ENCODE measurements at places on chromosomes 2 and 18. TPM values are rescaled to one million over a fixed set of nuclear protein-coding genes. Genes with fewer than 3 reads are reported as not detected.
A peak's percentile ranks its signal among the peaks of the same experiment; 100 is the strongest.

ANKRD53 gene
- polyA plus RNA-seq: 0.75 TPM

ZNF396 gene
- 7.0 TPM for polyA plus RNA-seq

DNA sequence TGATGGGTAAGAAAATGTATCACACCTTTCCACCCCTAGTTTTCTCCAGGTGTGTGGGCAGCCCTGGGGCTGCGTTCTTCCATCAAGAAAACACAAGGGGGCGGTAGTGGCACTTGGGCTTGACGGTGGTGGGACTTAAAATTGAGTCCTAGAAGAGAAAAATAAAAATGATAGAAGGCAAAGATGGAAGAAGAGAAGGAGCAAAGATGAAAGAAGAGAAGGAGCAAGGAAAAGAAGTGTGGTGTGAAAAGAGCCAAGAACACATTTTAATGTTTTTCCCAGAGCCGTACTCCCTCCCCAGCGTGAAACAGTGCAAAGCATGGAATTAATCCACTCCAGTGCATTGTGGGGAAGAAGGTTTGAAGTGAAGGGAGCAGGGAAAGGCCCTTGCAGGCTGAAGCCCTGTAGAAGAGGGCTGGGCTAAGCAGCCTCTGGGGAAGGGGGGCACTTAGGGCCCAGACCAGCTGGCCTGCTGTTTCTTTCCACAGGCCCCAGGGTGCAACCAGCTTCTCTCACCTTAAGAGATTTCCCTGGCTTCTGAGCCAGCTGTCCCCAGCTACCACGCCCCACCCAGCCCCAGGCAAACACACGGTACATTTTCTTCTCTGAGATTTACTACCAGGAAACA, 256.8 kb downstream of the RNF152 start:
- peak; percentile 31 for DNase-seq

- DNase-seq: no peak
These were observed 87.1 kb downstream of the TSHZ1 start for GRCh38 chr18:75297731-75298130.

GRCh38 chr2:122244598-122245229, 489.3 kb downstream of the TSN start:
- DNase-seq: no peak

DNA sequence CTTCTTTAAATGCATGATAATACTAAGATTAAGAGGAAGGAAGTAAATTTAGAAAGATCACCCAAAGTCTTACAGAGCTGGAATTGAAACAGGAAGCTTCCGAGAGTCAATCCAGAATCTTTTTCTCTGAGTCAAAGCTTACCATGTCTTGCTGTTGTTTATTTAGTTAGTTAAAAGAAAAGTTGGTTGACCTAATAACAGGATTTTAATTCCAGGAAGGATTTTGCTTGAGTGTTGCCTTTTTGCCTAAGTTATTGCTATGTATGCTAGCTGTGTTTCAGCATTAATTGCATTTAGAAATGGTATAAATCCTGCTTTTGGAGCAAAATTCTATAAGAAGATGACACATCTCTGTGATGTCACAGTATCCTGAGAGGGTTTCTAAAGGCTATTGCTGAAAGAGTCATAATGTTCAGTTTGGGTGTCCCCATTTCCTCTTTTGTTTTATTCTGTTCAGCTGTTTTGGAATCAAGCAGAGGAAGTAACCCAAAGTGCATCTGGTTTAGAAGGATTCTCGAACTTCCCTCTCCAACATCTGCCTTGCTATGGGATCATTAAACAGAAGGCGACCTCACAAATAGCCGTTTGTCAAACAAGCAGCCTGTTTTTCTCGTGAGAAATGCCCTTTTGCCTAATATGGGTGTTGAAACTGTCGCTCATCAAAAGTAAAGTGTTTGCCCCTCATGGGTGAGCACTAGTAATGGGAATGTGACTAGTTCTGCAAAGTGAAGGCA, 271.5 kb upstream of the MMADHC start:
- DNase-seq: no peak

DNA sequence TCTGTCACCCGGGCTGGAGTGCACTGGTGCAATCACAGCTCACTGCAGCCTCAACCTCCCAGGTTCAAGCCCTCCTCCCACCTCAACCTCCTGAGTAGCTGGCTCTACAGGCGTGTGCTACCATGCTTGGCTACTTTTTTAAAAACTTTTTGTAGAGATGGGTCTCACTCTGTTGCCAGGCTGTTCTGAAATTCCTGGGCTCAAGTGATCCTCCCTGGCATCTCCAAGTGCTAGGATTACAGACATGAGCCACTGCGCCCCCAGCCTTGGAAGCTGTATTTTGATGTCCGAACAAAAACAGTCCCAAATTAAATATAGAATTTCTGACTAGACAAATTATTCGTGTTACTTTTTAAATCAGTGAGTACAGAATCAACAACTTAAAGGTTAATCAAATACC, 97.4 kb downstream of the ZNF516 start:
- no peak for DNase-seq

GRCh38 chr2:31729442-31730092, 148.8 kb upstream of the SRD5A2 start:
- no peak for DNase-seq

GRCh38 chr18:79754831-79755351, 42.8 kb upstream of the KCNG2 start:
- no peak for DNase-seq

GRCh38 chr2:115678129-115678528, 1235.7 kb downstream of the DPP10 start:
- no peak for DNase-seq

DNA sequence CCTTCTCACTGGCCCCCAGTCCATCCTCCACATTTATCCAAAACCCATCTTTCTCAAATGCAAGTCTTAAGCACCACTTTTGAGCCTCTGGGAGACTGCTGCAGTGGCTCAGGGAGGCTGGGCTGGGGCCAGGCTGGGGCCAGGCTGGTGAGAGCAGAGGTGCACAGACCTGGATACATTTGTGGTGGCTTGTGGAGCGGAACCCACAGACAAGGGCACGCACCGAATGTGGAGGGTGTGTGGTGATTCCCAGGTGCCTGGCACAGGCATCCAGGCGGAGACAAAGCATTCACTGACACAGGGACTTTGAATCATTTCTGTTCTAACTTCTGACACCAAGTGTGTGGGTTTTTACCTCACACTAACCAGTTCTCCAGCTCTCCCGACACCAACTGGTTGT, 42.2 kb upstream of the MGAT4A start:
- DNase-seq: no peak

All from renal cortex interstitium (tissue), 15 donors.